AG09309 (cell line): ENCODE measurements at places on chromosomes 6 and 20.

DNA sequence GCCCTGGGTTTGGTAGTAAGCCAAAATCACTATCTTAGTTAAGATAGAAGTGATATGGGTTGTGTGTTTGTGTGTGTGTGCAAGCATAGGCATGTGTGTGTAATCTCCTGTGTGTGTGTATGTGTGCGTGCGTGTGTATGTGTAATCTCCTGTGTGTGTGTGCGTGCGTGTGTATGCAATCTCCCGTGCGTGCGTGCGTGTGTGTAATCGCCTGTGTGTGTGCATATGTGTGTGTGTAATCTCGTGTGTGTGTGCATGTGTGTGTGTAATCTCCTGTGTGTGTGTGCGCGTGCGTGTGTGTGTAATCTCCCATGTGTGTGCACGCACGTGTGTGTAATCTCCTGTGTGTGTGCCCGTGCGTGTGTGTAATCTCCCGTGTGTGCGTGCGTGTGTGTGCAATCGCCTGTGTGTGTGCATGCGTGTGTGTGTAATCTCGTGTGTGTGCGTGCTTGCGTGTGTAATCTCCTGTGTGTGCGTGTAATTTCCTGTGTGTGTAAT, 219.3 kb upstream of the GGTLC1 start:
- no peak for DNase-seq

GRCh38 chr6:170265655-170266054, 25.2 kb downstream of the DLL1 start:
- no peak for DNase-seq

DNA sequence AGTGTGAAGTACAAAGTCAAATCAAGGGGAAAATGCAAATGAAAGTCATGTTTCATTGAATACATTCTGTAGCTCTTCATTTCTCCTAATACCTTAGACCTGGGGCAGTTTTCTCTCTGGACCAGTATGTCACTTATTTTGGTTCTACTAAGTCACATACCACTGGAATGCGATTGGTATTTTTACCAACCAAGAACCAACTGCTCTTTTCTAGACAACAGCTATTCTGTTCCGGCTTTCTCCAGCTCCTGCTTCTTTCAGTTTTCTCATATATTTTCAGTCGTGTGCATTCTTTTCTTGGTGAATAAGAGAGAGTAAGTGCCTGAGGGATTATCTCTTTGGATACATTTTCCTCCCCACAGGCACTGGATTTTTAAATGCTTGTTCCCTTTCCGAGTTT, 39.2 kb upstream of the SPACA1 start:
- DNase-seq, result no peak

GRCh38 chr20:2838170-2838797, 2.2 kb downstream of the PCED1A start:
- no peak for DNase-seq

- DNase-seq, result no peak
These were observed 98.9 kb upstream of the ENPP5 start for GRCh38 chr6:46269447-46270229.

GRCh38 chr6:3446184-3446583, 10.7 kb downstream of the SLC22A23 start:
- DNase-seq, result no peak

DNA sequence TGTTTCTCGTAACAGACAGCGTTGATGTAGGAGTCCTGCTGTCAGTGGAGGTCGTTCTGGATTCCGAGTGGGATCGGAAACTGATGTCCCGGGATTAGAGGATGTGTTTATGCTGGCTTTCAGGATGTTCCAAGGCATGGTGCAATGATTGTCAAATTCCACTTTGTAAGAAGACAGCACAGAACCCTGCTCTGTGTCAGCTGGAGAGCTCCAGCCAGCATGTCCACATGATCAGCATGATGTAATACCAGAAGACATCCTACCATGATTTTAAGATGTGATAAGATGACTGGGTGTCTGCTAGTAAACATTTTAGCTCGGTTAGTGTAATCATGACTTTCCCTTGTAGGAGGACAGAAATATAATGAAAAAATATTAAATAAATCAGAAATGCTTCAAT, 20.3 kb downstream of the ENPP1 start:
- peak; percentile 42 for DNase-seq

DNA sequence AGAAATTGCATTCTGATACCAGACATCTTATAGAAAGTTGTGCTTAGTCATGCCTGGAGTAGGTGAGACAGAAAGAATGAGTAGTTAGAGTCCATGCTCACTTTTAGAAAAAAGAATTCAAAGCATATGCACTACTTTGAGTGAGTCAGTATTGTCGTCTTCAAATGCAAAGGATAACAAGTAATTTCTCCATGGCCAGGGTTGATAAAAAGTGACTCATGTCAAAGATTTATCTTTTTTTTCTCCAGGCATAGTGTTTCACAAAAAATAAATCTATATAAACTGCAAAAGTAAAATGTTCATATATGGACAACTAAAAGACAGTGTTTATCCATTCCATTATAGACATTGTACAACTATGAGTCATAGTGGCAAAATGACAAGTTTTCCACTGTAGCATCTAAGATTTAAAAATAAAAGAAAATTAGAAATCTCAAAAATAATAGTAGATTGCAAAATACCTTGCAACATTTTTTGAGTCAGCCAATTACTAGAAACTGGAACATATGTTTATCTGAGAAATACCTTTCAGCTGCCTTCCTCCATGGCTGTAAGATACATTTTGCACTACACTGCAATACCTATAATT, 329.6 kb downstream of the GRIK2 start:
- peak; percentile 79 for DNase-seq

DNA sequence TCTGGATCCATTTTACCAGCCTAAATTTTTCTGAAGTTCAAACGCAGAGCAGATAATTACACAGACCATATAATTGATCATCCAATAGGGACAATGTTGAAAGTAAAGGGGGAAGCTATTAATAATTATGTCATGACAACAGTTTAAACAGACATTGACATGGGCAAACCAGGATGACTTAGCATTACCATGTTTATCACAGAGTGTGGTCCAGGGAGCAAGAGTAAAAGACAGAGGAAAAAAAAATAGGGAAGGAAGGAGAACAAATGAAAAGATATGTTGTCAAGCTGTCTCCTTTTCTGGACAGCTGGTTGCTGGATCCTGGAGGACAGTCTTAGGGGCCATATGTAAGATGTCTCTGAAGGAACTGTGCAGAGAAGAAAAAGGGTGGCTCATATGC, 69.4 kb upstream of the FBXL4 start:
- no peak for DNase-seq

GRCh38 chr6:84222426-84222825, 5.0 kb downstream of the CEP162 start:
- DNase-seq, result no peak

GRCh38 chr6:122692807-122693580, 82.8 kb downstream of the PKIB start:
- no peak for DNase-seq

DNA sequence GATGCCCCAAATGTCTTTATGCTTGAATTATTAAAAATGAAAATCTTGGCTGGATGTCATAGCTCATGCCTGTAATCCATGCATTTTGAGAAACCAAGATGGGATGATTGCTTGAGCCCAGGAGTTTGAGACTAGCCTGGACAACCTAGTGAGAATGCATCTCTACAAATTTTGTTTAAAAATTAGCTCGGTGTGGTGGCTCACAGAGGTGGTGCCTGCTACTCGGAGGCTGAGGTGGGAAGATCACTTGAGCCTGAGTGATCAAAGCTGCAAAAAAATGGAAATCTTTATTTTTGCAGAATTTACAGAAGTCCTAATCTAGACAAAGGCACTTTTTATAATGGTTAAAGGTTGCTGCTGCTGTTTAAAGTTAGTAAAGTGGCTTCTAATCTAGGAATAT, 20.0 kb upstream of the COL19A1 start:
- DNase-seq, result no peak

GRCh38 chr6:134920422-134920821, 29.5 kb downstream of the ALDH8A1 start:
- DNase-seq, result no peak

GRCh38 chr6:6931071-6932025, 176.4 kb upstream of the RREB1 start:
- no peak for DNase-seq

- no peak for DNase-seq
These were observed 62.3 kb downstream of the LAMP5 start for GRCh38 chr20:9576695-9577094.

- no peak for DNase-seq
These were observed 610 bp downstream of the ZNF217 start for GRCh38 chr20:53592992-53593465.

DNA sequence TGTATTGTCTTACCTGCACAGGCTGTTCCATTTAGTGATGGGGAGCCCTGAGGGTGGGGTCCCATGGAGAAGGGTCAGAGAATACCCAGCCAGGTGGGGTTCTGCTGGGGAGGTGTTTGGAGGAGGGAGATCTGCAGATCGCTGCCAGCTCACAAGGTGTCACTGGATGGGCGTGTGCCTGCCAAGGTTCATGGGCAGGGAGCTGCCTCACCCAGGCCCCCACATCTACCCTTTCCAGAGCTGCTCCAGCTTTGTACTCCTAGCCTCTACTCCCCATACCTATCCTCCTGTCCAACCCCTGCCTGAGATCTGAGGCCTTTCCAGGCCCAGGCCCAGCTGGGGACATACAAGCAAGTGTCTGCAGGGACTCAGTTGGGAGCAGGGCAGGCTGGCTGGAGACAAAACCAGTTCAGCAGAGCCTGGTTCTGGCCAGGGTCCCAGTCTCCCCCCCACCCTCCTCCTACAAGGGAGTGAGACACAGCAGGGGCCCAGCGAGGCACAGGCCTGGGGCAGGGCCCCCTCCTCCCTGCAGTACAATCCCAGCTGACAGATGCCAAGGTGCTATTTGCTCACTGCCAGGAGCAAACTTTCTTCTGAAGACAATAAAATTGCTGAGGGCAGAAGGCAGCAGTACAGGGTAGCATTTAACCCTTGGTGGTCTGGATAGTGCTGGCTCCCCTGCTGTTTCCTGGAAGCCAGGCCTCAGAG, 19.7 kb downstream of the SPDEF start:
- DNase-seq, result no peak

GRCh38 chr20:1392693-1393506, at the start of gene FKBP1A:
Gene FKBP1A (minus strand): TSS chr20:1393054. CDS start chr20:1392998, 56 bp downstream.
- no peak for DNase-seq

GRCh38 chr20:22586645-22587310, 2.4 kb upstream of the FOXA2 start:
- DNase-seq, result no peak

DNA sequence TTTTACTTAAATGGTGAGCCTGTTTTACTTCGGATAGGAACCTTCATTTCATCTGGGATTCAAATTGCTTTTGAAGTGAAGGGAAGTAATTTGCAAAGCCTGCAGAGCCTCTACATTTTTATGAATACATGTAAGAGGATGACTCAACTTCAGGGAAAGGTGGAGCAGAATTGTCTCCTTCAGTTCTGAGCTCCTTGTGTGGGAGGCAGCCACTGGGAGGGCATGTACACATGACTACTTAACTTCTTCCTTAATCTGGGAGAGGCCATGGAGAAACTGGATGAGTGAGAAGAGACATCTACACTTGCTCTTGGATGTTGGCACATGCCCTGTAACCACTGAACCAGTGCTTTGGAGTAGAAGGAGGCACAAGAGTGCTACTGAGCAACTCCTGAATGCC, 145.1 kb upstream of the NRSN1 start:
- no peak for DNase-seq

GRCh38 chr20:39738651-39739050, 776.5 kb downstream of the DHX35 start:
- no peak for DNase-seq

GRCh38 chr6:147067184-147067583, 137.0 kb upstream of the STXBP5 start:
- DNase-seq, result no peak

GRCh38 chr6:112311950-112312547, 35.1 kb upstream of the RFPL4B start:
- no peak for DNase-seq

DNA sequence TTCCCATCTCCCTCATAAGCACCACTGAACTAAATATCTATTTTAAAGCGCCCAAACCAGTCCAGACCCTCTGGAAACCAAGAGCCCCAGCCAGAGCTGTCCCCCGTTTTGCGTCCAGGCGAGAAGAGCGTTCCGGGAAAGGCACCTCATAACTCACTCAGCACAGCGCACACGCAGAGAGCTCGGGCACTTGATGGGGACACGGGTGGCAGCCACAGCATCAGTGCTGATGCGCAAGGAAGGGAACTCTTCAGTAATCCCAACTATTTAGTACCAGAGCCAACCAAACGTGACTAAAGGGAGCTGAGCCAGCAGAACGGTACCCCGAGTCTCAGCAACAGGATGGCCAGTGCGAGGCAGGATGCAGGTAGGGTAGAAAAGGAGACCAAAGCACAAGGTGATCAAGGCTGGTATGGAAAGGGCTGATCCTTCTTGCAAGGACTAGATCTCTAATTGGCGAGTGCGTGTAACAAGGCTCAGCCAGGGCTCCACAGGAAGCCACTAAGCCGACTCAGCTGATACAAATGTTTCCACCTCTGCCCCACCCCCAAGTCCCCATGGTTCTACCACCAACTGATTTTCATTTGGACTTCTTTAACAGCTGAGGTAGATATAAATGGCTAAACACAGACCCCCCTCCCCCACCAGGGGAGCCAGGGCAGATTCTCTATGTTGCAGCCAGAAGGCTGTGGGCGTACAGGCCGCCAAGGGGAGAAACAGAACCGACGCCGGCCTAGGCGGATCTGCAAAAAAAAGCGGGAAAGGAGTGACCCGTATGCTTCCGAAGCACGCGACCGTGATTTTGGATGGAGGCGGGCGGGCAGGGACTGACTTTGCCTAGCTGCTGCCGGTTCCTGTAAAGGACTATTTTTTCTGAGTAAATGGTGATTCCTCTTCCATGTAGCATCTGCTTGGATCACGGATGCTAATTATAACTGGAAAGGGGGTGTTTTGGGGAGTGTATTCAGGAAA, 183.5 kb upstream of the COL21A1 start:
- no peak for DNase-seq

DNA sequence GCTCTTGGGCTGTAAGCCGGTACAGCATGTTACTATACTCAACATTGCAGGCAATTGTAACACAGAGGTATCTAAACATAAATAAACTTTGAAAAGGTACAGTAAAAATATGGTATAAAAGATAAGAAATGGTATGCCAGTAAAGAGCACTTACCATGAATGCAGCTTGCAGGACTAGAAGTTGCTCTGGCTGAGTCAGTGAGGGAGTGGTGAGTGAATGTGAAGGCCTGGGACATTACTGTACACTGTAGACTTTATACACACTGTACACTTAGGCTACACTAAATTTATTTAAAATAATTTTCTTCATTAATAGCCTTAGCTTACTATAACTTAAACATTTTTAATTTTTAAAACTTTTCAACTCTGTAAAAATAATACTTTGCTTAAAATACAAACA, 37.8 kb upstream of the ANKEF1 start:
- no peak for DNase-seq

- DNase-seq, result no peak
These were observed 6.7 kb upstream of the TAAR5 start for GRCh38 chr6:132596201-132596600.

DNA sequence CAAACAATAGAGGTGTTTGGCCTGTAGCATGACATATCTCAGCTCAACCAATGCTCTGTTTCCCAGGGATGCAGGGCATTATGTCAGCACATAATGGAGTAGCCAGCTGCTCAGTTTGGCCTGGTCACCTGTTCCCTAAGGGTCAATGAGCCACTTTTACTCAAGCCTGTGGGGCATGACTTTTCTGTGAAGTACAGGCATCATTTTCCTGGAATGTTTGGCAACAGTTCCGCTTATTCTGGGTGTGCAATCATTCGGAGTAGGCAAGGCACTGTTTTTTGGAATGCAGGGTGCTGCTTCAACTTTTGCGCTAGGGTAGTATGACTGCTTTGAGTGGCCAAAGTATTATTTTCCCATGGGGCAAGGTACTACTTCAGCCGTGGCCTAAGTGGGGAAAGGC, 665.4 kb downstream of the EPHA7 start:
- no peak for DNase-seq

- no peak for DNase-seq
These were observed 942.5 kb upstream of the CITED2 start for GRCh38 chr6:140316966-140317365.
